ENCODE measurements at places on chromosomes 1 and 21.

DNA sequence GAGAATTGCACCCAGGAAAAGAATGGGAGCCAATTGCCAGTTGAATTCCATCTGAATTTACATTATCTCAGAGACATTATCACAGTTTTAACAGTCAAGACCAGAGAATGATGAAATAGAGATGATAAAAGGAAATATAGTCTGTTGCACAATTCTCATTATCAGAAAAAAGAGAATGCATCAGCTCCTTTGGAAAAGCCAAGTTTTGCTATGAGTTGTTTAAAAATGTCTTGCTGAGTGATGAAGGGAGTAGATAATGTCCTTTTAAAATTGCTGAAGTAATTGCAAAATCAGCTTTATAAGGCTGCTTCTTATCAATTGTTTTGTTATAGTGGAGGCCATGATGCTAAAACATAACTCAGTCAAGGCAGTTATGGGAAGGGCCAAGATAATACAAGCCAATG is 37.9 kb upstream of the EEIG2 start:
- no peak for DNase-seq

- DNase-seq, result no peak
Observed at GRCh38 chr1:235940285-235940684, 73.6 kb upstream of the LYST start.

DNA sequence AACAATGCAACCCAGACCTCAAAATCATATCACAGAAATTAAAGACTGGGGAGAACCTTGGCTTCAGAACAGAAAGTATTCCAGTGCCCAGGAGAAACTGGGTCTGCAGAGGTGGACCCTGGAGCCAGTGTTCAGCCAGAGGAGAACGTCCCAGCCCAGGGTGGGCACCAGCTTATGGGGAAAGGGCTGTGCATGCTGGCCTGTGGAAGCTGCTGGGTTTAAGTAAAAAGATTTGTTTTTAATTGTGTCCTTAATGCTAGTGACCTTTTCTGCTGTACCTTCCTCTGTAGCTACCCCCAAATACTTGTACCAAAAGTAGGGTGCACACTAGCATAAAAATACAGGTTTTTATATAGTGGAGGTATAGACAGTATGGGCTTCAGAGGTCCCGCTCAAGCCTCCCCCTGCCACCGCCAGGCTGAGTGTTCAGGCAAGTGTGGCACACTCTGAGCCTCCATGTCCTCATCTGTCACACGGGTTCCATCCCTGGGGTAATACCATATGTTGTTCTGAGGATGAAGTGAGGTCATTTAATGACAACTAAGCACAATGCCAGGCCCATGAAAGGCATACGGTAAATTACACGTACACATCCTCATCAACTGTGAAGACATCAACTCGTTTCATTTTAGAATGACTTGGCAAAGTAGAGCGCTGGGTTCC is 47.0 kb downstream of the SLC37A1 start:
- DNase-seq, result no peak

GRCh38 chr1:167802235-167802634 is 80.5 kb downstream of the MPZL1 start:
- no peak for DNase-seq

- DNase-seq, result no peak
Observed at GRCh38 chr21:38813547-38813946, 7.8 kb downstream of the ETS2 start.

GRCh38 chr1:20586953-20587660 is 1.8 kb upstream of the CDA start:
- DNase-seq, result no peak

- DNase-seq, result no peak
Observed at GRCh38 chr21:45256912-45257672, 30.6 kb downstream of the POFUT2 start.

GRCh38 chr1:95778217-95778616 is 544.2 kb downstream of the RWDD3 start:
- no peak for DNase-seq

- DNase-seq, result no peak
Observed at GRCh38 chr1:205589618-205590456, 42.0 kb downstream of the ELK4 start.

- DNase-seq, result no peak
Observed at GRCh38 chr21:39072468-39072867, 110.8 kb downstream of the PSMG1 start.

DNA sequence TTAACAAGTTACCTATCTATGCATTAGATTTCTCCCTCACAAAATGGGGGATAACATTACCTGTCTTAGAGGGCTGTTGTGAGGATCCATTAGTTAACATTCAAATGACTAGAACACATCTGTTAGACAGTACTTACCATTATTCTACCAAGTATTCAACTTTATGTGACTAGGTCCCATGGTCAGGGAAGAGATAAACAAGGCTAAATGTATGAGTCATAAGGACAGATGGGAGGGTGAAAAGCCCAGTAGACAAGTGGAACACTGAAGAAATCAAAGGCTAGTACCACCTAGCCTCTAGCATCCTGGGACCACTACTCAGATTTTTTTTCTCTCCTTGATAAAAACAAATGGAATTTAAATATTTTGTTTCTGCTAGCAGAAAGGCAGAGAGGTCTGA is 9.0 kb upstream of the VHLL start:
- DNase-seq, result no peak

GRCh38 chr1:161840363-161840762 is 74.2 kb downstream of the ATF6 start:
- no peak for DNase-seq

DNA sequence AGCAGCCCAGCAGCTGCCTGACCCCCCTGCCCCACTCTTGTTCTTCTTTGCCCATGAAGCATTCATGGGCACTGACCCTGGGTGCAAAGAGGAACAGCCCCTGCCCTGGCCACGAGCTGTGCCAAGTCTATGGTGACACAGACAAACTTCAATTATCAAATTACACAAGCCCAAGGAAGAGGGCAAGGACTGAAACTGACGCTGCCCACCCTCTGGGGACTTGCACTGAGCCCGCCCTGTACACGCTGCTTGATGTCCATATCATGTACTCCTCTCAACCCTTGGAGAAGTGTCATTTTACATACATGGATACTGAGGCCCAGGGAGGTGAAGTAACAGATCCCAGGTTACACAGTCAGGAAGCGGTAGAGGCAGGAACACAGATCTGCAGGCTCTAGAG is 32.1 kb downstream of the NKAIN1 start:
- no peak for DNase-seq

GRCh38 chr1:225897595-225898514 is 8.9 kb upstream of the LEFTY1 start:
- DNase-seq, result no peak

- DNase-seq, result no peak
Observed at GRCh38 chr1:176638713-176639526, 175.9 kb downstream of the PAPPA2 start.

DNA sequence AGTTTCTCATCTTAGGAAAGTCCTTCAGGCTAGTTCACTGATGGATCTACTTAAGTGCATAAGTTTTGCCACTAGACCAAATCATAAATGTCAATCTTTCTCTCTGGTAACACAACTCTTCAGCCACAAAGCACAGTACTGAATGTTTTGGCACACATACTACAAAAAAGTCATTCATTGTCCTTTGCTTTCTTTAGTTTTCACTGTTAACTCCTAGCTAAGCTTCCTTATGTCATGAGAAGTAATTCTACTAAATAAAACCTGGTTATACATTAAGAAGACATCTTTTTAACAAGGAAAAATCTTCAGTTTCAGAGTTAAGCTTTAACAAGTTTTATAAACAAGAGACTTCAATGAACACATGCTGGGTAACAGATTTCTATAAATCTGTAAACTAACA is 379.2 kb upstream of the NFIA start:
- DNase-seq, result no peak

- DNase-seq, result no peak
Observed at GRCh38 chr21:45548711-45549491, 6.7 kb upstream of the SLC19A1 start.

DNA sequence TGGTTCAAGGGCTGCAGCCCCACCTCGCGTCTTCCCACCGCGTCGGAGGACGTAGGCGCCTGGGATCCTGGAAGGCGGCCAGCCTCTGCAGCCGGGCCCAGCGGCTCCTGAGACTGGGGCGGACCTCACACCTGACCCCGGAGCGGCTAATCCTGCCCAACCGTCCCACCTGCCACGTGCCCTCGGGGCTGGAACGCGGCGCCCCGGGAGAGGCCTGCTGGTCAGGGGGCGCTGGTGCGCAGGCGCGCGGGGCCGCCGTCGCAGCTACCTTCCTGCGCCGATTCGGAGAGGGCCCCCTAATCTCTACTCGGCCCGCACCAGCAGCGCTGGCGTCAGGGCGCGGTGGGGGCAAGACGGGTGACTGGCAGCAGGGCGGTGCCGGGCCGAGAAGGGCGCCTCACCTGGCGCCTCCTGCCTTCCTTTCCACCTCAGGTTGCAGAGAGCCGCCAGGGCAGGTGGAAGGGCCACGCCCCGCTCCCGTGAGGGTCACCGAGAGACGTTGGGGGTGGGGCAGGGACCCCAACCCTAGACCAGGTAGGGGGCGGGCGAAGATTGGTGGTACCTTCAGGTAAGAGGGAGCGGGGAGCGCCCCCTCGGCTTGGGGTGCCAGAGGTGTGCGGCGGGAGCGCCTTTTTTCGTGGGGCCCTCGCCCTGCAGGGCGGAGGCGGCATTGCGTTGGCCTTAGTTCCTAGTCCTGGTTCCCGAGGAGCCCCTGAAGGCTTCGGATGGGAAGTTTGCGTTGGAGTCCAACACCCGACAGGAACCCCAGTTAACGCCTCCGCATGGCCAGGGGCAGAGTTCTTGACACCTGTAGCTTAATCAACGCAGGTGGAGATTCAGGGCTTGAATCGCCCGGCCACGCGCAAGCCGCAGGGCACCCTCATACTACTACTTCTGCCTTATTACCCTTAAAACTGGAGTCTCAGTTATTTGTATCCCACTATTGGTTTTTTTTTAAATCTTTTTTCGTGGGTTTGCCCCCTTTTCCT is at the start of gene TDRD5:
Gene TDRD5 (plus strand): TSS at position 241 of the 989 bp plus-strand sequence. CDS start 784 bp downstream, outside the sequence.
- no peak for DNase-seq

DNA sequence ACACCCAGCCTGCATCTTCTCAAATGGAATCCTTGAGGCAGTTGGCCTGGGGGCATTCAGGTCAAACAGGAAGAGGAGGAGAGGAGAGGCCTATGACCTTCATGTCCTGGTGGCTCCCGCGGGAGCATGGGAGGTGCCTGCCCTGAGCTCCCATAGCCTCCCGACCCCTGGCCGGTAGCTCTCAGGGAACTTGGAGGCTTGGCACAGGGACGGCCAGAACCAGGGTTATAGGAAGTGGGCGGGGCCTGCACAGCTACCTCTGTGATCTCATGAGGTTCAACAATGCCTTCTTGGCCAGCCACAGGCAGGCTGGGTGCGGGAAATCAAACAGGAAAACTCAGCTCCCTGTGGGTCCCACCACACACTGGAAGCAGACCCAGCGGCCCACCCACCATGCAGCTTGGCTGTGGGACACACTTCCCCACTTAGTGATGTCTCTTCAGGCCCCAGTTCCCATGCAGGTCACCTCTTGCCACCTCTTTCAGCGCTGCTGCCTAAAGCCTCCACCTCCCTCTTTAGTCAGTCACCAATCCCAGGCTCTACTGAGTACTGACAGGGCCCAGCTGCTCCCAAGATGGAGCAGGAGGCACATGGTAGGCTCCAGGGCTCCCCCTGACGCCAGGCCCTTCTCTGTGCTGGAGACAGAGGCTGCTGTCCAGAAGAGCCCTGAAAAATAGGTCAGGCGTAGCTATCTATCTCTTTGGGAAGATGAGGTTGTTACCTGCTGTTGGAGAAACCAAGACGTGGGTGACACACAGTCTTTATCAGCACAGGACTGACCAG is at the start of gene SLFNL1:
Gene SLFNL1 (minus strand): TSS at position 200 of the 783 bp plus-strand sequence. CDS start 1,065 bp downstream, outside the sequence.
- no peak for DNase-seq

All from stimulated activated CD8-positive, alpha-beta memory T cell treated with anti-CD3 and anti-CD28 coated beads, Interleukin-15, amount 100 ng/mL, for 4 hours (primary cell).